GM12865 (cell line): ENCODE measurements at places on chromosomes 7 and 10.

DNA sequence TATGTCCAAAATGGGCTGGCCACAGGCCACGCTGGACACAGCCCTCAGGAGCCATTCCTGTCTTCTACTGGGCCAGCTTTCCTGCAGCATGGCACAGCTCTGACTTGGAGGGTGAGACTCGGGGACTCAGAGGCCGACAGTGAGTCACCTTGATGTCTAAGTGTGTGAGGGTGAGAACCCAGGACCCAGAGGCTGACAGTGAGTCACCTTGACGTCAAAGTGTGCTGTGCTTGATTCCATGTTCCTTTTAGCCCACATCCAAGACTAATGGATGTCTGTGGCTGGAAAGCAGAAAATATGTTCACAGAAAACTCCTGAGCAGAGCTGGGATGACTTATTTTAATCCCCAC, 6.0 kb upstream of the FAM170B start:
- DNase-seq = no peak

GRCh38 chr10:30040597-30040996, 18.8 kb downstream of the JCAD start:
- no peak for DNase-seq

DNA sequence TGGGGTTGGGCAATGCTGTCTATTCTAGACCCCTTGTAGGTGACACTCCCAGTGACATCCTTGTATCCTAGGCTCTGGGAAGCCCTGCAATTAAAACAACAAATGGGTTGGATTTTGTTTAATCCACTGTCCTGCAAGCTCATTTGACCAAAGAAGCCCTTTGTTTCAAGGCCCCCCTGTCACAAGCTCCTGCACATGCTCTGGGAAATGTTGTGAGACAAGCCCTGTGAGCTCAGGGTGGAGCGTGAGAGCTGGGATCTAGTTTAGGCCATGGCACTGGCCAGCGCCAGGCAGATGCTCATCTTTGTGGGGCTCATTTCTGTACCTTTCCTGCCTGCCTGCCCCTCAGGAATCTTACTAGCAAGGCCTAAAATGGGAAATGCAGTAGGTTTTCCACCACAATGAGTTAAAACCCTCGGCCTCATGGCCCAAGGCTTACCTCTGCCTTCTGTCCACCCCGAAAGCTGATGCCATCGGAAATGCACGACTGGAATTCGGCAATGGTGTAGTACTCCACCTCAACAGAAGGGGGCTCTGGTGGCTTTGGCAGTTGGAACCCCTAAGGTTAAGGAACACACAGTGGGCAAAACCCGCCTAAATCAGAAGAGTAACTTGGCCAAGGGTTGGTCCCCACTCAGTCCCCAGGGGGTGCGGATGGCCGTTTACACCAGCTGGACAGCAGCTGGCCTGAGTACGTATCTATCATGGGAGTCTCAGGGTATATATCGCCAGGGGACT, 112.0 kb downstream of the NEURL1 start:
- peak; percentile 41 for DNase-seq

DNA sequence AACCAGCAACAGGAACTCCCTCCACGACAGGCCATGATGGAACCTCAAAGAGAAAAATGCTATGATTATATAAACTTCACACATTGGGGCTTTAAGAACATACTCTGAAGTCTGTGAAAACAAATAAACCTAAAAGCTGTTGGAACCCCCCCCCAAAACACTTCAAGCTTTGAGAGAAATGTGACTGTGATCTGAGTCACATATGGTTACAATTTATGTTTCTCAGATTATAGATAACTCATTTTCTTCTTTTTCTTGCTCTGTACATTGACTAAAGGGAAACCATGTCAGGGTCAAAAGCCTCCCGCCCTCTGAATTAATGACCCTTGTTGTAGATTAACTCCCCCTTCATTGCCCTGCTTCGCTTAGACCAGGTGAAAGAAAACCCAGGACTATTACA, 15.8 kb downstream of the VOPP1 start:
- no peak for DNase-seq

DNA sequence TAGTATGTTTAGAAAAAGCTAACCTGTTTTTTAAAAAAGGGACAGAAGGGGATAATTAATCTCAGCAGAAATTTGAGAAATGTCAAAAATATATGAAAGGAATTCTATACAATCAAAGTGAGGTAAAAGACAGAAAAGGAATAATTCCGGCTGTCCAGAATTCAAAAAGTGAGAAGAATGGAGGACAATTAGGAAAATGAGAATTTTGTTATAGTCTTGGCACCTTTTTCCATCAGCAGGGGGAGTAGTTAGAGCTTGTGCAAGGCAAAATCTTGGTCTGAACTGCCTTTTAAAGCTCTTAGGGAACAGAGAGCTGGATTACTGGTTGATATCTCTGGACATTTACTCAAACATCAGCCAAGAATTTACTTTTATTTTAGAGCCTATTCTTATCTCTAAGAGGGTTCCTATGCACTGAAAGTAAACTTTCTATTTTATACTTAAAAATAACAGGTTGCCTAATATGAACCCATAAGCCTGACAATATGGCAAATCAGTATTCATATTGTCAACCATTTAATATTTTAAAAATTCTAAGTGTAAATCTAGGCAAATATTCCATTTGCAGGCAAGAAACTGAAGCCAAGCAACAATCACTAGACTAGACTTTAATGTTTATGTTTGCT, 185.6 kb downstream of the ANK3 start:
- DNase-seq = peak; percentile 20

GRCh38 chr7:17236171-17236570, 62.3 kb upstream of the AHR start:
- DNase-seq = no peak
